CD4-positive, alpha-beta memory T cell (primary cell): ENCODE measurements at places on chromosomes 2 and 18. TPM values are rescaled to one million over a fixed set of nuclear protein-coding genes. Genes with fewer than 3 reads are reported as not detected.

Gene TUBB8B
- total RNA-seq = not detected

Gene CAPN14
- 0.53 TPM for total RNA-seq

Gene UGT1A4
- total RNA-seq = not detected

Gene SERTAD2
- total RNA-seq = 23.5 TPM

Gene TRABD2A
- total RNA-seq = 90.7 TPM

Gene SIX3
- not detected for total RNA-seq

Gene CDH2
- not detected for total RNA-seq

Gene GCKR
- total RNA-seq = not detected

Gene ZNF892
- 4.7 TPM for total RNA-seq

Gene ONECUT2
- total RNA-seq = not detected

Gene IL1RL1
- total RNA-seq = 0.33 TPM

DNA sequence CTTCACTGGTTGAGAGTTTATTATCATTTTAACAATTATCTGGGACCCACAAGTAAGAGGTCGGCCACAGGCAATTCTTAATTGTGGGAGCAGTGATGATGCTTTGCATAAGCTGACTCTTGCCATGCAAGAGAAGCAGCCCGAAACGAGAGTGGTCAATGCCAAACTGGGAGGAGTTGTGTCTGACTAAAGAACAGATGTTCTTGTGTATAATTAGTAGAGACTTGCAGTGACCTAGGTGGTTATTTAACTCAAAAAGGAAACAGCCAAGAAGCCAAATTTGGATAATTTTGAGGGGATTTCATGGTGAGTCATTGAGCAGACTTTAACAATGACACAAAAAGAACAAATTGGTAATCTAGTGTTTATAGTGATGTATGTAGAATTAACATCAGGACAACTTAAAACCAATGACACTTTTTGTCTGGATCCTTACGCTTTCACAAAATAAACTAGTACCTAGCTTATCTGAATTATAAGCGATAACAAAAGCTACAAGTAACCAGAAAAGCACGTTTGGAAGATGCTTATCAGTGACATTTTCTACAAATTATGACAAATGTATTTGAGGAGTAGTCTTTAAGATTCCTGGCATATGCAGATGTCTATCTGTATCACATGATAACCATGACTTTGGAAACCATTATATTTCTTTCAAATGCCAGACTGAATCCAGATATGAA lies 184.7 kb upstream of the DLGAP1 start:
- no peak overlapping the region for H3K27ac ChIP-seq
- H3K36me3 ChIP-seq = no peaks in the 10 kb centered on the region
- no peak overlapping the region for H3K4me3 ChIP-seq

- no peak for DNase-seq
- H3K27me3 ChIP-seq = no peaks in the 10 kb centered on the region
- H3K36me3 ChIP-seq = no peaks in the 10 kb centered on the region
- no peak overlapping the region for H3K4me3 ChIP-seq
These were observed 22.6 kb upstream of the ID2 start for GRCh38 chr2:8659092-8659734.

GRCh38 chr2:1398191-1398590 lies 15.1 kb upstream of the TPO start:
- no peaks in the 10 kb centered on the region for H3K36me3 ChIP-seq
- H3K27ac ChIP-seq = no peak overlapping the region
- no peaks in the 10 kb centered on the region for H3K4me1 ChIP-seq
- DNase-seq = no peak

- no peak overlapping the region for H3K27ac ChIP-seq
- H3K4me3 ChIP-seq = no peak overlapping the region
- H3K27me3 ChIP-seq = no peaks in the 10 kb centered on the region
- H3K36me3 ChIP-seq = no peaks in the 10 kb centered on the region
- no peaks in the 10 kb centered on the region for H3K4me1 ChIP-seq
These were observed 65.9 kb upstream of the FAM98A start for GRCh38 chr2:33665039-33665438.

DNA sequence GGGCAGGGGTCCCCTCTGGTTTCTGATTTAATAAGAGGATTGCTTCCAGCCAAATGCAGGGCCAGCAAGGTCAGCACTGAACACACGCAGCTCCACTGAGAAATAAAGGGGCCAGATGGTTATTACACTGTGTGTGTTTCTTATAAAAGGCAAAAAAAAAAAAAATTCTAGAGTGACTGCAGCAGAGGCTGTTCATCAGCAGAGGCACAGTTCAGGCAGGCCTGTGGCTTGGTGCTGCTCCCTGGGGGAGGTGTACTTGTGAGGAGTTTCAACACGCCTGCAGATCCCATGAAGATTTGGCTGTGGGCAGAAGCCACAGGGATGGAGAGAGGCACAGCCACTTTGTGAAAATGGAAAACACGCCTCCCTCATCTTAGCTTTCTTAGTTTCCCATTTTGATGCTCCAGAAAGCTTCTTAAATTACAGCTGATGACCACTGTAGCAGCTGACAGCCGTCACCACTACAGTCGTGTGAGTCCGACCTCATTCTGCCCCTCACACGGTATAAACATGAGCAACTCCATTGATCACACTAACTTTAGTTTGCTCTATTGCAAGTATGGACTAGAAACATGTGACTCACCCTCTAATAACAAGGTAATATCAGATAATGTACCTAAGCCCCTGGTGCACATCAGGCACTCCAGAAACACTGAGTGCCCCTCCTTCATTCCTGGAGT lies 726.5 kb upstream of the RAB6C start:
- no peak overlapping the region for H3K4me3 ChIP-seq
- no peak for DNase-seq
- H3K27ac ChIP-seq = no peak overlapping the region
- no peaks in the 10 kb centered on the region for H3K4me1 ChIP-seq
- H3K36me3 ChIP-seq = no peaks in the 10 kb centered on the region

GRCh38 chr2:62971936-62972335 lies 78.7 kb upstream of the OTX1 start:
- no peaks in the 10 kb centered on the region for H3K27me3 ChIP-seq
- H3K4me3 ChIP-seq = no peak overlapping the region
- no peak overlapping the region for H3K27ac ChIP-seq
- DNase-seq = no peak
- no peaks in the 10 kb centered on the region for H3K4me1 ChIP-seq
- H3K36me3 ChIP-seq = no peaks in the 10 kb centered on the region

- no peaks in the 10 kb centered on the region for H3K4me1 ChIP-seq
- no peaks in the 10 kb centered on the region for H3K36me3 ChIP-seq
- no peak overlapping the region for H3K27ac ChIP-seq
- DNase-seq = no peak
These were observed 117.9 kb downstream of the SPHKAP start for GRCh38 chr2:228063558-228063957.

- no peak for DNase-seq
- H3K27me3 ChIP-seq = no peaks in the 10 kb centered on the region
- H3K36me3 ChIP-seq = peaks cover 6% of the 10 kb centered on the region
- no peak overlapping the region for H3K4me3 ChIP-seq
- no peaks in the 10 kb centered on the region for H3K4me1 ChIP-seq
These were observed 159.8 kb downstream of the RHBDD1 start for GRCh38 chr2:226995625-226996041.

DNA sequence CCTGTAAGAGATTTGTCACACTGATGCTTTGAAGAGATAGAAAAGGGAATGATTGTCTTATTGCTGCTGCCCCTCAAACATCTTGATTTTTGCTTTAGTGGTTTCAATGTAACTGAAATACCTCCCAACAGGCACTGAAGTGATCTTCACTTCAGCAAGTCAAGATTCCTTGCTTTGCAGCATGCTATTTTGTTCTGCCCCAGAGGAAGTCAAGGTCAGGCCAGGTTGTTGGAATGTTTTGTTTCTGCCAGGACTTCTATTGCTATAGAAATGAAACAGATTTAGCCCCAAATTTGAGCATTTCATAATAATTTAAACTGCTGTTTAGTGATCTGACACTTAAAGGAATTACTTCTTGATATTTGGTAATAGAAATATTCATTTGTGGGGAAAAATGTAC lies 277.6 kb downstream of the ZNF804A start:
- no peaks in the 10 kb centered on the region for H3K27me3 ChIP-seq
- no peak overlapping the region for H3K27ac ChIP-seq
- DNase-seq = no peak
- no peak overlapping the region for H3K4me3 ChIP-seq

DNA sequence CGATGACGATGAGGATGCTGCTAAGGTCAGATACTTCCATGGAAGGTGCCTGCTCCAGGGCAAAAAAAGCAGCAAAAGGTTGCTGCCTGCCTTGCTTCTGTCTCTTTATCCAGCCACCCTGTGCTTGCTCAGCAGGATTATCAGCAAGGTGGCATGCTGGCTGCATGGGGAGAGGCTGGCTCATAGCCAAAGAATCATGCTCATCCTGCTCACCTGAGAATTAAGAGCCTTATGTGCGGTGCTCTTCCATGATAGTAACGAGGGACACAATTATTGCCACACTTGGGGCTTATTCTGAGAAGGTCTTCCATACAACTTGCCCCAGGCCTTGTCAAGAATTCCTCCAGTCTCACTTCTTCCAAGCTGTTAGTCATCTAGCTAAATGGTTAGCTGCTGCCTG lies 60.4 kb upstream of the SEC11C start:
- H3K4me1 ChIP-seq = peaks cover 4% of the 10 kb centered on the region
- no peaks in the 10 kb centered on the region for H3K36me3 ChIP-seq
- no peak overlapping the region for H3K4me3 ChIP-seq
- no peak for DNase-seq

DNA sequence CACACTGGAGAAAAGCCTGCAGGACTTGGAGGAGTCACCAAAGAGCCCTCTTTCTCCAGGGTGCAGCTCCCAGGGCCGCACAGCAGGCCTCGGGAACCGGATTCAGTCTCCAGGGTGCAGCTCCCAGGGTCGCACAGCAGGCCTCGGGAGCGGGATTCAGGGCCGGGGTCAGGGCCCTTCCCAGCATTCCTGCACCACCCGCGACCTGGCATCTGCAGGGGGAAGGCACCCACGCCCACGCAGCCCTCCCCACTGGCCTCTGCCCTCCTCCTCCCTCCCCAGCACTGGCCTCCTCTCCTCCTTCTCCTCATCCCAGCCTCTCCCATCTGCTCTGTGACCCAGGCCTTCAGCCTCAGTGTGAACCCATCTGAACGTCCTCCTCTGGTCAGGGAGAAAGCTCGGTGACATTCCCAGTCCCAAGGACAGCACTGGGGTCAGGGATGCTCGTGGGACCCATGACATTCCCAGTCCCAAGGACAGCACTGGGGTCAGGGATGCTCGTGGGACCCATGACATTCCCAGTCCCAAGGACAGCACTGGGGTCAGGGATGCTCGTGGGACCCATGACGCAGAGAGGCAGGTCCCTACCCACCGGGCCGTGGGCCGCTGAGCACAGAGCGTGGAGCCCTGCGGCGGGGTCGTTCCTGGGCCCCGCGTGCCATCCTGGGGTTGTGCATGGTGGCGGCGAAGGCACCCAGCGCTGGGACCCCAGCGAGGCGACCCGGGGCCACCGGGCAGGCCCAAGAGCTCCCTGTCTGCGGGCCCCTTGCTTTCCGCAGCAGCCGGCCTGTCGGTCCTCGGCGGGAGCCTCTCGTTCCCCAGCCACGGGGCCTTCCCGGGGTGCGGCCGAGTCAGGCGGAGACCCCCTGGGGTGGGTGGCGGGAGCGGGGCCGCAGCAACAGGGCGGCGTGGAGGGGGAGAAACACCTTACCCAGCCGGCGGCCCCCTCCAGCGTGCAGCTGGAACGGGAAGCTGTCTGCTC lies 550.2 kb upstream of the SALL3 start:
- no peaks in the 10 kb centered on the region for H3K4me1 ChIP-seq
- no peak overlapping the region for H3K27ac ChIP-seq
- H3K27me3 ChIP-seq = no peaks in the 10 kb centered on the region
- no peak overlapping the region for H3K4me3 ChIP-seq
- H3K36me3 ChIP-seq = no peaks in the 10 kb centered on the region
- DNase-seq = no peak

DNA sequence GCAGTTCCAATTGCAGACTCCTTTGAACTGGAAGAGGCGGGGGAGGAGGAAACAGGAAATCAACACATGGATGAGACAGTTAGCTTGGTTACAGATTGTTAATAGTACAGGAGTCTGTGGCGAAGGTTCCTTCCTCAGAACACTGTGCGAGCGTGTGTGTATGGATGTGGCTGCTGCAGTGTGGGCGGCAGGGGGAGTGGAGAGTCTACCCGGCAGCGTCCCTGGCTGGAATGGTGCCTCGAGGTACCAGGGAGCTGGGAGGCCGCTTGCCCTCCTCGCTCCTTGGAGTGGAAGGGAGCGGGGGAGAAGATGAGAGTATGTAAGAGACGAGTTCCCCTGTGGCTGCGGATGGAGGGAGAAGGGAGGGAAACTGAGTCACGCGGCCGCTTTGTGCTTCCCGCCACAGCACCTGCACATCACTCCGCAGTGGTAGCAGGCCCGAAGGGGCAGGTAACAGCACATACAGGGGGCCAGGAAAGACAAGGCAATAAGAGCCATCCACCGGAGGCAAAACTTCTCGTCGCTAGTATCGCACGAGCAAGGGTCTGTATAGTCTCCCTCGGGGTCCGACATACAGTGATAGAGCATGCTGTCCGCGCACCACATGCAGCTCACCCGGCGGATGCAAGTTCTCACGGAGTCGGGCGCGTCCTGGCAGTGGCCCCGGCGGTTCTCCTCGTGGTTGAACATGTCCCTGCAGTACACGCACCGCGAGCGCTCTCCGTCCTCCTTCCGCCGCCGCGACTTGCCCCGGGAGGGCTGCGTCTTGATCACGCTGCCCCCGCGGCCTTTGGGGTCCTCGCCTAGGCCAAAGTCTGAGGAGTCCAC lies 85.7 kb downstream of the ACTR2 start:
- no peak overlapping the region for H3K4me3 ChIP-seq
- no peak for DNase-seq
- H3K27me3 ChIP-seq = no peaks in the 10 kb centered on the region
- H3K36me3 ChIP-seq = no peaks in the 10 kb centered on the region
- H3K27ac ChIP-seq = no peak overlapping the region
- no peaks in the 10 kb centered on the region for H3K4me1 ChIP-seq

DNA sequence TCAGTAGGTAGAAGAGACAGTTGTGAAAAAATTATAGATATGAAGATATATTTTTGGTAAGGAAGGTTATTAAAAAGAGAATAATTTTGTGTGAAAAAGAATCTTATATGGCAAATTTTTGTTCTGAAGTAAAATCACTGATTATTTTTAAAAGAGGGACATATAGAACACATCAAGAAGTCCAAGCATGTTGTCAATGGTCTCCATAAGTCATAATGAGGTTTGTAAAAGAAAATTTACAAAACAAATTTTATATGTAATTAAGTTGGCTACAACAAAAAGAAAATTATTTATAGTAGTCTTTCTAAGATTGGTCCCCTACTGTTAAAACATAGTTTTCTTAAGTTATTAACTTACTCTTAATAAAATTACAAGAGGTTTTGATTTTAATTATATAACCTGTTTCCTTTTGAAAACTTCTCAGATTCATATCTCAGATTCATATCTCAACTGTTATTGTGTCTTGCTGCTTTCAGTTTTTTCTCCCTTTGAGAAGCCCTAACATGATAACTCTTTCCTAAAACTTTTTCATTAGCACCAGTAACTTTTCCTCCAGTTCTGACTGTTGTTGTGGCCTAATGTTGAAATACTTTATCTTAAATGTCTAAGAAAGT lies 81.2 kb downstream of the SH3YL1 start:
- H3K36me3 ChIP-seq = no peaks in the 10 kb centered on the region
- peaks cover 15% of the 10 kb centered on the region for H3K4me1 ChIP-seq
- H3K27ac ChIP-seq = no peak overlapping the region

- no peak overlapping the region for H3K27ac ChIP-seq
- H3K4me3 ChIP-seq = no peak overlapping the region
- no peaks in the 10 kb centered on the region for H3K4me1 ChIP-seq
- H3K27me3 ChIP-seq = no peaks in the 10 kb centered on the region
- H3K36me3 ChIP-seq = no peaks in the 10 kb centered on the region
- DNase-seq = no peak
These were observed 387.6 kb downstream of the FIGN start for GRCh38 chr2:163347982-163348856.

- no peak overlapping the region for H3K4me3 ChIP-seq
- H3K36me3 ChIP-seq = no peaks in the 10 kb centered on the region
- H3K4me1 ChIP-seq = no peaks in the 10 kb centered on the region
- H3K27me3 ChIP-seq = no peaks in the 10 kb centered on the region
- no peak for DNase-seq
These were observed 33.5 kb upstream of the ZEB2 start for GRCh38 chr2:144553379-144553778.
